Stimulated activated CD8-positive, alpha-beta memory T cell treated with anti-CD3 and anti-CD28 coated beads, Interleukin-7, amount 100 ng/mL, for 1 hour (primary cell): ENCODE measurements at places on chromosomes 7 and 10.

DNA sequence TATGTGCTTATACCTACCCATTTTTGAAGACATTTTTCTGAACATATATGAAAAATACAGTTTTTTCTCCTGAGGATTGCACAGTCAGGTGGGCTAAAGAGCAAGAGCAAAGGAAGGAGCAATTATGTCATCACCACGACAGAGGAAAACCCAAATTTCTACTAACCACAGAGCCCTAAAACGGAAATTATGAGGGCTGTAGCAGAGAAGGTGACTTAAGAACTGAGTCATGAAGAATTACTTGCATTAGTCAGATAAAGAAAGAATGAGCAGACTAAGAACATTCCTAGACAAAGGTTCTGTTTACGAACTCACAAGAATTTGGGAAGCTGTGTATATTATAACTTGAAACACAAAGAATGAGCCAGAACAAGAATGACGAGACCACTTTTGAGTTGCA lies 974.4 kb downstream of the NXPH1 start:
- DNase-seq = no peak

DNA sequence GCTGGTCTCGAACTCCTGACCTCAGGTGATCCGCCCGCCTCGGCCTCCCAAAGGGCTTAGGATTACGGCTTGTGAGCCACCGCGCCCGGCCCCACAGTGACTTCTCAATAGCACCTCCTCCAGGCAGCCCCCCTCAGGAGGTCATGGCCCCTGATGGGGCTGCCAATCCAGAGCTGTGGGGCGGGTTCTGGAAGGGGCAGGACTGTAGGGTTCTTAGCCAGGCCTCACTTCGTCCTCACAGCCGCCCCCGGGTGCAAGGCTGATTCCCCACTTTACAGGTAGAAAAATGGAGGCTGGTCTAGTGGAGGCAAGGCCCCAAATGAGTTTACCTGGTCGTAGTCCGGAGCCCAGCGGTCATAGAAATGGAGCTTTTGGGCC lies 638 bp downstream of the METTL27 start:
- no peak for DNase-seq

GRCh38 chr10:132749371-132749795 lies 36.6 kb downstream of the NKX6-2 start:
- DNase-seq = no peak

- DNase-seq = no peak
Observed at GRCh38 chr7:121537031-121537430, 140.9 kb upstream of the FAM3C start.

DNA sequence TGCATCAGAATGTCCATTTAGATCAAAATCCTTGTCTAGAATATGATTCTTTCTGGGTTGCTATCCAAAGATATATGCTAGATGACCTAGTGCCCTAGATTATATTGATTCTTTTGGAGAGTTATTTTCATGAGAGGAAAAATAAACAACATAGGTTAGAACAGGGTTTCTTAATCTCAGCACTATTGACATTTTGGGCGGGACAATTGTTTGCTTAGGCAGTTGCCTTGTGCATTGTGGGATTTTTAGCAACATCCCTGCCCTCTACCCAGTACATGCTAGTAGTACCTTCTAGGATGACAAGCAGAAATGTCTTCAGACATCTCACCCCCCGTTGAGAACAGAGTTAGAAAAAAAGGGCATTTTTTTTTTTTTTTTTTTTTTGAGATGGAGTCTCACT lies 25.1 kb upstream of the LAMB1 start:
- no peak for DNase-seq

- no peak for DNase-seq
Observed at GRCh38 chr7:113083132-113083815, 3.4 kb downstream of the GPR85 start.

- no peak for DNase-seq
Observed at GRCh38 chr7:157482517-157483087, 145.8 kb downstream of the DNAJB6 start.

DNA sequence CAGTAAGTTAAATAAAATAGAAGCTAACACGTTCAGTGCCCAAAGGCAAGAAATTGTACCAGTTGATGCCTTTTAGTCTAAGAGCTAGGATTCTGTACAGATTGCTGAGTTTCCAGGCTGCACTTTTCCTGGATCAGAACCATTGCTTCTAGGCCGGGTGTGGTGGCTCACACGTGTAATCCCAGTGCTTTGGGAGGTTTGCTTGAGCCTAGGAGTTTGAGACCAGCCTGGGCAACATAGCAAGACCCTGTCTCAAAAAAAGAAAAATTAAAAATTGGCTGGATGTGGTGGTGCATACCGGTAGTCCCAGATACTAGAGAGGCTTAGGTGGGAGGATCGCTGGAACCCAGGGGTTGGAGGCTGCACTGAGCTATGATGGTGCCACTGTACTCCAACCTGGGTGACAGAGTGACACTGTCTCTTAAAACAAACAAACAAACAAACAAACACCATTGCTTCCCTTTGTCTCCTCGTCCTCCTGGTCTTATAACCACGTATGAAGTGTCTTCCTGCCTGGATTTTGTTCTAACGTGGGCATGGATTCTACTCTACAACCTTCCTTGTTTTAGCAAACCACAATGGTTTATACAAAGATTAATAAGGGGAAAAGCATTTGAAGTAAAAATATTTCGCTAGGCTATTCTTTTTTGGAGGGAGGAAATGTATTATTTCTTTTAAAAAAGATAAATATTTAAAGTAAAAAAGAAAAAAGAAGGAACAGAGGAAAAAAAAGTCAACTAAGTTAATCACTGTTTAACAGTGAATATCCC lies 9.7 kb upstream of the CCNY start:
- DNase-seq = no peak

- no peak for DNase-seq
Observed at GRCh38 chr7:68684246-68684839, 913.9 kb upstream of the AUTS2 start.

GRCh38 chr10:43846187-43846680 lies 197.6 kb upstream of the ZNF32 start:
- no peak for DNase-seq

- DNase-seq = no peak
Observed at GRCh38 chr7:26233902-26234511, 32.5 kb downstream of the CBX3 start.

GRCh38 chr10:132134241-132135052 lies 52.3 kb upstream of the DPYSL4 start:
- DNase-seq = no peak

DNA sequence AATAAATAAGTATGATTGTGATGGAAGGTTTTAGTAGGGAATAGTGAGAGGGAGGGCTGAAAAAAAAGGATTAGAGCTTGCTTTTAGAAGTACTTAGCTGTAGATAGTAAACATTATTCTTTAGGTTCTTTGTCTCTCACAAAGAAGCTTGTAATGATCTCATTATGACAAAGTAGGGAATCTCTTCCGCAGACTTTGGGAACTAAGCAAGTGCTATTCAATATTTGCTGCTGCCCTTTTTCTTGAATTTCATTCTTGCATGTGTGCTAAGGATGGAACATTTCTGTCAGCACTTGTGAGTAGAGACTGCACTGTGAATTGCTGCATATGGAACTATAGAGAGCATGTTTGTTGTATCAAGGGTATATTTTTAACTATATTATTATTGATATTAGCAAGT lies 173.4 kb downstream of the ST7 start:
- no peak for DNase-seq

DNA sequence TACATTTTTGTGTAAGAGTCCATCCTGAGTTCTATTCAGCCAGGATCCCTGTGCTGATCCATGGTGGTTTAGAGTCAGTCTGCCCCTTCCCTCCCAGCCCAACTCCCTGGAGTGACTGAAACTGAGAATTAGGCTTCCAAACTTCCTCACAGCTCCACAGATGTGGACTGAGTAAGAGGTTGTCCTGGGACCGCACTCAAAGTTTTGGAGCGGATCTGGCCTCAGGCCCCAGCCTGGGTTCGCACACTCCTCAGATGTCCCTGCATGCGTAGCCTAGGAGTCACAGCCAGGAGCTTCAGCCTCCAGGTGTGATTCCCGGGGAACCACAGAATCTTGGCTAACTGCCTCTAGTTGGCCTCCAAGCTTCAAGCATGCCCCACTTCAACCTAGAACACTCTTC lies 218.1 kb downstream of the C7orf25 start:
- DNase-seq = no peak

- DNase-seq = no peak
Observed at GRCh38 chr7:131602994-131603372, 46.6 kb upstream of the PODXL start.

DNA sequence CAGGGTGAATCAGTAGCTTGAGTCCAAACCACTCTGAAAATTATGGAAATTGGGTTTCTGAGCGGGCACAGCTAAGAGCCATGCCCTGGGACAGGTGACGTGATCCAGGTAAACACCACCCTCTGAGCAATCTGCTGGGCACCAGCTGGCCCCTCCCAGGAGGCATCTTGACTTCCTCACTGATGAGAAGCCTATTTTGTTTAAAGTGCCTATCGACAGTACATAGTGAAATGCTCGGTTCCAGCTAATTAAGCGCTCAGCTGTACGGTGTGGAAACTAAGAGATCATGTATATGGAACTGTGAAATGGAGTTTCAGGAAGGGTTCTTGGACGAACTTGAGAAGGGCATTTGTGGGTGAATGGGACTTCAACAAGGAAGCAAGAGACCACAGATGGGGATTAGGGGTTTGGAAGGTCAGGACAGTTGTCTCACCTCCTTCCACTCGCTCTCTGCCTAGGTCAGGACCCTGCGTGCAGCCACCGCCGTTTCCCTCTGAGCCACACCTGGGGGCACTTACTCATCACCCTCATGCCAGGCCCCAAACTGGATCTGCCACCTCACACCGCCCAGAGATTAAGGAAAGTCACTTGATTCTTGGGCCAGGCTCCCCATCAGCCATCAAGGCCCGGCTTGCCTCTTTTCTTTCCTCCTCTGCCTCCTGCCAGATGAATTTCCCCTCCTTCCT lies 3.2 kb downstream of the ITPRIP start:
- no peak for DNase-seq

DNA sequence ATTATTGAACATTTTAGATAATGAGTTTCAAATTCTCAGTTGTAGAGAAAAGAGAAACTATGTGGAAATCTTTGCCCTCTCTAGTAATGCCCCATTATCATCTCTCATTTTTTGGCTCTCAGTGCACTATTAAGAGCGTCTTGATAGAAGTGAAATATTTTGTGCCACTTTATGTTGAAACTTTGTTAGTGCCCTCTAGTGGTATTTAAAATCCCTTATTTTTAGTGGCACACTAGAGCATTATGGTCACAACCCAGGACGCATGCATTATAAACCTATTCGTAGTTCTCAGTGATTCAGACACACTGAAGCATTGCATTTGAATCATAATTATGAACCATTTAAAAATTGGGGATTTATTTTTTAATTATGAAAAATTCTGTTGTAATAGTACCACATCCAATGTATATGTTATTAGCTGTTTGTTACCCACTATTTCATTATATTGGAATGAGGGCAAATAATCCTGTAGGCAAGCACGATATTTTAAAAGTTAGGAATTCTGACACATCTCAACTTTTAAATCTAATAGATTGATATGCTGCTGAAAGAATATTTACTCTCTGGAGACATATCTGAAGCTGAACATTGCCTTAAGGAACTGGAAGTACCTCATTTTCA lies 21.9 kb downstream of the PDCD4 start:
- no peak for DNase-seq

DNA sequence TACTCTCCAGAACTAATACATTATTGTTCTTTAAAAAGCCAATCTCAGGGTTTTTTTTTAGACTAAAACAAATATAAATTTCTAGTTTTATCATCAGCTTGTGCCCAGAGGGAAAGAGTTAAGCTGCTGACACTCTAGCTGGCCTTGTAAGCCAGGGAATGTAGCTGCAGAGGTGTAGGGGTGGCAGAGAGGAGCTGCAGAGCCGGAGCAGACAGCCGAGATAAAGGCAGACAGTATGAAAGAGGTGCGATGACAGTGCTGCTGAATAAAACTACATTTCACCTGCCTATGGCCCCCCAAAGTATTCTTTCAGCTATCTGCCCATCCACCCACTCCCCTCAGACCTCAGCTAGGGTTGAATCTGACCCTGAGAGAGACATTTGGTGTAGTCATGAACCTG lies 653.7 kb upstream of the ZWINT start:
- DNase-seq = no peak

DNA sequence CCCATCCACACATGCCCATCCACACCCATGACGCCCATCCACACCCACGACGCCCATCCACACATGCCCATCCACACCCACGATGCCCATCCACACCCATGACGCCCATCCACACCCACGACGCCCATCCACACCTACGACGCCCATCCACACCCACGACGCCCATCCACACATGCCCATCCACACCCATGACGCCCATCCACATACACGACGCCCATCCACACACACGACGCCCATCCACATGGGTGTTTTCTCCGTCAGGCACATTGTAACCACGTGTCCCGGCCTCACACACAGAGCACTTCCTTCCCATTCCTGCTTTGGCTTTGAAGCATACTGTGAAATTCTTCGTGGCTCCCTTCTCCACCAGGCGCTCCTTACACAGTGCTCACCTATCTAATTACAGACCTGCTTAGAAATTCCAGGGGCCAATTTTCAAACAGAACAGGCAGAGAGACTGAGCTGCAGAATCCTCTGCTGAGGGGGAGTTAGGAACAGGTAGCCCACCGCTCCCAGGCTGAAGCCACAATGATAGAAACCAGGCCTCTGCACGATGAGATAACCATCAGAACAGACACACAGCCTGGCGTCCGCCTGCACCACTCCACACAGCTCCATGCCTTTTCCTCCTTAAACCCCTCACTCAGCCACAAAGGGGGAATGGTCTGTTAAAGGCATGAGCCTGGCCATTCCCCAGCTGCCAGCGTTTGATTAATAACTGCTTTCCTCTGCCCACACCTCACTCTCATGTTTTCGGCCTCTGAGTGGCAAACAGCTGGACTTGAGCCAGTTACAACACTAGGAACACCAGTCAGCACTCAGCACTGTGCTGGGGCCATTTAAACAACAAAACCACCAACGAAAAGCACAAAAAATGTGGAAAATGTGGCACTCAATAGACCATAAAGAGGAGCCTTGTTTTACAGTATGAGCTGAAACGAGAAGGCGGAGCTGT lies 501.6 kb downstream of the PTPRN2 start:
- DNase-seq = no peak

DNA sequence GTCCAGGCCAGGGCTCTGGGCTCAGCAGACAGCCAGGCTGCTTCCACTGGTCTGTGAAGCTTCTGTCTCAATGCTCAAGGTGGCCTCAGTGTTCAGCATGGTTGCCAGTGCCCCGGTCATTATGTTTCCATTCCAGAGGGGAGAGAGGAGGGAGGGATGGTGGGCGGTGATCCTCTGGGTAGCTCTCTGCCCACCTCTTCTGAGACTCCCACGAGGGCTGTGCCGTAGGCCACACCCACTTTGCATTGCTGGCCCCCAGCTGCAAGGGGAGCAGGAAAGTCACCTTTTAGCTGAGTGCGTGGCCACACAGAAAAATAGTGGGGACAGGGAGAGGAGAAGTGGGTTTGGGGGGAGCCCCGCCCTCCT lies 42.5 kb downstream of the FOXK1 start:
- no peak for DNase-seq

- no peak for DNase-seq
Observed at GRCh38 chr10:61935077-61935476, 33.6 kb downstream of the ARID5B start.

GRCh38 chr10:29859521-29860130 lies 199.8 kb downstream of the JCAD start:
- DNase-seq = no peak

GRCh38 chr7:82965088-82966036 lies 197.3 kb downstream of the PCLO start:
- DNase-seq = no peak

GRCh38 chr10:84244651-84245270 lies at the start of gene RGR:
TSS of gene RGR (plus strand) at chr10:84245053. CDS start at chr10:84245091, 38 bp downstream.
- no peak for DNase-seq
